ENCODE measurements at places on chromosomes 11 and 22.
A peak's percentile ranks its signal among the peaks of the same experiment; 100 is the strongest.

GRCh38 chr22:35615156-35615555 is 2.0 kb downstream of the MB start:
- DNase-seq, result no peak

GRCh38 chr11:95486466-95486865 is 255.5 kb upstream of the SESN3 start:
- DNase-seq, result no peak

DNA sequence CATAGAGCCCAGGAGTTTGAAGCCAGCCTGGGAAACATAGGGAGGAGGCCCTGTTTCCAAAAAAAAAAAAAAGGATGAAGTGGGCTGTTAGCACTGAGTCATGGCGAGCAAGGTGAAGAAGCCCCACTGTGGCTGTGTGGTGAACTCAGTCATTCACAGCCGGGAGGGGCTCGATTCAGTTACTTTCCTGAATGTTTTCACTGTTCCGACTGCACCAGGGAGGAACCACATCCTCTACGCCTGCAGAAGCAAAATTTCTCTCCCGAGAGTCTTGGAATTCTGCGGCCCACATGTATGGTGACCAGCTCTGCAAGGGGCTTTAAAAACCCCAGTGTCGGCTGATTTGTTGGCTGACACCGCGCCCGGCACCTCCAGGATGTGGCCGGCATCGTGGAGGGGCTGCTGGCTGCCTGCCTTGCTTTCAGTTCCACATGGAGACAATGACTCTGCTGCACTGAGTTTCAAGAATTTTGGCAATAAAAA is 27.8 kb upstream of the GRAMD4 start:
- DNase-seq, result peak; percentile 83

DNA sequence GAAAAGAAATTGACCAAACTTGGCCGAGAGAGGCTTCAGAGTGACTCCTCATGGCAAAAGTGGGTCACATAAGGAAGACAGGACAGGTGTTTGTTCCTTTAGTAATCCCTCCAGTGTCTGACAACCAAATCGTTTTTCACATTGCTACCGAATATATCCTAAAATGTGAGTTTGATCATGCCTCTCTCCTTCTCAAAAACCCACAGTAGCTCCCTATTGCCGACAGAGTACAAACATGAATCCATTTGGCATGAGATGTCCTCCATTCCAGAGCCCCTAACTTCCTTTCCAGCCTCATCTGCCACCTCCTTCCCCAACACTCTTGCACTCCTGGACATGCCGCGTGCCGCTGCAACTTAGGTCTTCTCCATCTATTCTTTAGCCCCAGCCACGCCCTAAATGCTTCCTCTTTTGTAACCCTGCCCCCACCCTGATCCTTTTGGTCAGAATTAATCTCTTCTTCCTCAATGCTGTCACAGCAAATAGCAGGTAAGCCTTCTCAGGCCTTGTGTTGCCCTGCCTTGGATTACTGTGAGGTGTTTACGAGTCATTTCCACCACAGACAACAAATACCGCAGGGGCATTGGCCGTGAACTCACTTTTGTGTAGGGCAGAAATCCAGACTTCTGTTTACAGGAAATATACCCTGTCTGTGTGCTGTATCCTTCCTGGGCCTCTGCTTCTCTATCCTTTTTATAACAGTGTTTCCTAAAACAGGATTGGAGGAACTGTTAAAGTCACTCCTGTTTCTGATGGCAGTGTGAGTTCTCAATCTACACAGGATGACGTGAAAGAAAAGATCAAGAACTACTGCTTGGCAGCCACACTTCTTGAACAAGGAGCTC is 66.0 kb upstream of the FTH1 start:
- DNase-seq, result no peak

GRCh38 chr11:67098799-67099429 is 20.1 kb upstream of the KDM2A start:
- no peak for DNase-seq

Measured in sciatic nerve (tissue), 2 donors.